Stomach (tissue), 19 donors: ENCODE measurements at places on chromosomes 4 and X. TPM values are rescaled to one million over a fixed set of nuclear protein-coding genes. Genes with fewer than 3 reads are reported as not detected.

DNA sequence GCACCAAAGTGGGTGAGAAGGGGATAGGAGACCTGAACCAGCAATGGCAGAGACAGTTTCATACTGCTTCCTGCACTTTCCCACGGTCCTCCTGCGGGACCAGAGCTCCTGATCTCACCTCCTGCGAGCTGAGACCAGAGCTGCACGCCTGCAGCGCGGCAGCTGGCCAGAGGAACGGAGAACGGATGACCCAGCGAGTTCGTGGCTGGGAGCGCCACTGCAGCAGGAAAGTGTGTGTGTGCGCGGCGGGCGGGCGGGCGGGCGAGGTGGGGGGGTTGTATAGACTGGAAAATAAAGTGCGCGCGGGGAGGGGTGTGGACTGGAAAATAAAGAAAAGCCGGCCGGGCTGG, 16.5 kb downstream of the MCF2 start:
- peak; percentile 19 for DNase-seq

GRCh38 chr4:18014269-18014668, 7.3 kb downstream of the LCORL start:
- no peak for DNase-seq

DNA sequence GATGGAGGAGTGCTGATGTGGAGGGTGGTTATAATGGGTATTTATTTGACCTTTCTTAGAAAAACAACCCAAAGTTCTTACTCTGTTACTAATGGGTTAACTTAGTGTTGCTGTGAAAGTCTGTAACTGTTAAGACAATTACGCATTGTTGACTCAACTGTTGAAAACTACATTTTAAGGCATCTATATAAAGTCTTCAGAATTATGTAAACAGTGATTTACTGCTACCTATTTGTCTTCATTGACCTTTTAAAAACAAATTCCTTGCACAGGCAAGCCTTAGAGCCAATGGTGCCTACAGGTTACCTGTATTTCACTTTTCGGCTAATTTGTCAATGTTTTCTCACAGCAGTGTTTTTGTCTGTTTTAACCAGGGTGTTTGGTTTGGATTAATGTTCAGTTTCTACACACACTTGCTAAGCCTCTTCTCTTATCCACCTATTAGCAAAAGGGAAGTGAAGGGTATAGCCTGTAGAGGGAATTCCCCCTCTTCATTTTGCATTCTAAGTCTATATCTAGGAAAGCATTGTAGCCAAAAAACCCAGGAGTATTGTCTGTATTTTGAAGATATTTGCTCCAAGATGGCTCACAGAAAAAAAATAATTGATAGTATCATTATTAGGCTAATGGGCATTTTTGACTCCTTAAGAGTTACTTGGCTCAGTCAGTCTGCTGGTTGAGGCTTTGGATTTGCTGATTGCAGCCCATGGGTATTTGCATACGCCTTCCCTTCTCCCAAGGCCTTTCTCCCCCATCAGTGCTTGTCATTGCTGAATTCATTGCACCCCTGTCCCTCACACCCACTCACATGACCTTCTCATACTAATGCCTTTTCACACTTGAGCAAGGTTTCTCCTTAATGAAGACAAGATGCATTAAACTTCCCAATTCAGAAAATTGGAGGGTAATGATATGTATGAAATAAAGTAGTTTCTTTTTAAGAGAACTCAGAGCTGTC, 30.5 kb downstream of the AFF1 start:
- no peak for DNase-seq

DNA sequence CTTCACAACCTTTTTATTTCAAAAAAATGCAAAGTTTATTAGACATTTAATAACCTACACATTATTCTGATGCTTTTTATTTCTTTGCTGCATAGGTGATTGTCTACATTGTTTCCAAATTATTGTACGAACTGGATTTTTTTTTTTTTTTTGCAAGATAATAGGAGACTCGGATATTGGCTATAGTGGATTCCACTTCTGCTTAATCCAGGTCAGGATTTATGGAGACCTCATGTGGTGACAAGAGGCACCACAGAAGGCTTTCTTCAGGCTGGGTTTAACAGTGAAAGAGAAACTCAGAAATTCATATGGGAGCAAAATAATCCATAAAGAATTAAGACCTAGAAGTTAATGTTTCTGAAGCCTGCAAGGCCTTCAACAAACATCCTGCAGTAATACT, 2.4 kb upstream of the SLIT2 start:
- DNase-seq, result no peak

- DNase-seq, result no peak
Measured at GRCh38 chr4:110042545-110043517, 130.1 kb downstream of the EGF start.

The S100G gene
- total RNA-seq, result not detected

The PDGFC gene
- total RNA-seq, result 39.8 TPM

The GIMD1 gene
- total RNA-seq, result not detected

The TRIML2 gene
- not detected for total RNA-seq

The SOWAHD gene
- not detected for total RNA-seq
